Left renal pelvis (tissue), 4 donors: ENCODE measurements at places on chromosomes 13 and 19. TPM values are rescaled to one million over a fixed set of nuclear protein-coding genes. Genes with fewer than 3 reads are reported as not detected.

The CC2D1A gene
- 26.0 TPM for polyA plus RNA-seq

The MISP gene
- 6.6 TPM for polyA plus RNA-seq

The CAPN12 gene
- 0.41 TPM for polyA plus RNA-seq

The ARHGAP33 gene
- polyA plus RNA-seq: 29.5 TPM

DNA sequence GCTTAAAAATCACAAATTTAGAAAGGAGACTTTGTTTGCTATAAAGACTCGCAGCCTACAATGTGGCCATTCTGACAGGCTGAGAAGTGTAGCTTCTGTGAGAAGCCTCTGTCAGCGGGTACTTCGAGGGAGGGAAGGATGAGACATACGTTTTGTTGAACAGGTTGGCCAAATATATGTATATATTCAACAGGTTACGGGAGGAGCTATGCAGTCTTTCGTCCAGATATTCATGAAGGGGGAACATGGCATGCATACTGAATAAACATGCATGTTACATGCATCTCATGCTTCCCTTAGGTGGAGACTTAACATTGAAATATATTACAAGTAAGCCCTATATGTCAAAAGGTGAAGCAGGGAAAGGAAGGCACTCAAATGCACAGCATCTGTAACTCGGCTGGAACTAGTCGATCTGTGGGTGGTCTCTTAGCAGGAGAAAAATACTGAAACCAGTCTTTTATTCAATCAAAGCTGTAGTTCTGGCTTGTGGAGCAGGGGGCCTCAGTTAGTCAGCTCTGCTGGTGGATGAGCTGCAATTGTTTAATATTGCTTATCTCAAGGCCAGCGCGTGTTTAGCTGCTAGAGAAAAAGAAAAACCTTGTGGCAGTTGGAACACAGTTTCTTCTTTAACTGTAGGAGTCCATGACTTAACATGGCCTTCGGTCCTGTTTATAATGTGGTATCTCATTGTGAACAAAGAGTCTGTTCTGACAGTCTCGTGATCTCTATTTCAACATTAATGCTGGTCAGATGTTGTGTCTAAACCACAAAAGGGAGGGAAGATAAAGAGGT is 94.3 kb downstream of the FAM216B start:
- no peak for DNase-seq

- no peak for DNase-seq
Observed at GRCh38 chr19:45515081-45515624, 7.9 kb downstream of the VASP start.

DNA sequence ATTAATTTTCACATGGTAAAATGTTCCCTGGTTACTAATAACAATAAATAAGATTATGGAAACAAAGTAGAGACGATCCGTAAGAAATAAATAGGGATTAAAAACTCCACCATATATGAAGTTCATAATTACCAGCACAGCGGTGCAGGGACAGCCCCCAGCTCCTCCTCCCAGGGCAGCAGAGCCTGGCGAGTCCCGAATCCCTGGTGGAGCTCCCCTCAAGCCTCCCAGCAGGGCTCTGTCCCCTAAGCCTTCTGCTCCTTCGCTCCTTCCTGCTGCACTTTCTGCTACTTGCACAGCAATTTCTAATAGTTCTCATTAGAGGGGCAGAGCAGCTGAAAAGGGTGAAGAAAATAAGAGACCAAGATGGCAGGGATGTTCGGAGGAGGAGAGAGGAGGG is 43.6 kb downstream of the RASA3 start:
- DNase-seq: no peak

- DNase-seq: no peak
Observed at GRCh38 chr13:111319998-111320911, at the start of gene TEX29. Gene TEX29 (plus strand): TSS chr13:111320642. CDS start chr13:111320891, 249 bp downstream.

DNA sequence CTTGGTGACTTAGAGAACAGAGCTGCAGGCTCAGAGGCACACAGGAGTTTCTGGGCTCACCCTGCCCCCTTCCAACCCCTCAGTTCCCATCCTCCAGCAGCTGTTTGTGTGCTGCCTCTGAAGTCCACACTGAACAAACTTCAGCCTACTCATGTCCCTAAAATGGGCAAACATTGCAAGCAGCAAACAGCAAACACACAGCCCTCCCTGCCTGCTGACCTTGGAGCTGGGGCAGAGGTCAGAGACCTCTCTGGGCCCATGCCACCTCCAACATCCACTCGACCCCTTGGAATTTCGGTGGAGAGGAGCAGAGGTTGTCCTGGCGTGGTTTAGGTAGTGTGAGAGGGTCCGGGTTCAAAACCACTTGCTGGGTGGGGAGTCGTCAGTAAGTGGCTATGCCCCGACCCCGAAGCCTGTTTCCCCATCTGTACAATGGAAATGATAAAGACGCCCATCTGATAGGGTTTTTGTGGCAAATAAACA is 9.9 kb downstream of the APOC1 start:
- no peak for DNase-seq
